T47D (cell line): ENCODE measurements at places on chromosomes 2 and 18.

DNA sequence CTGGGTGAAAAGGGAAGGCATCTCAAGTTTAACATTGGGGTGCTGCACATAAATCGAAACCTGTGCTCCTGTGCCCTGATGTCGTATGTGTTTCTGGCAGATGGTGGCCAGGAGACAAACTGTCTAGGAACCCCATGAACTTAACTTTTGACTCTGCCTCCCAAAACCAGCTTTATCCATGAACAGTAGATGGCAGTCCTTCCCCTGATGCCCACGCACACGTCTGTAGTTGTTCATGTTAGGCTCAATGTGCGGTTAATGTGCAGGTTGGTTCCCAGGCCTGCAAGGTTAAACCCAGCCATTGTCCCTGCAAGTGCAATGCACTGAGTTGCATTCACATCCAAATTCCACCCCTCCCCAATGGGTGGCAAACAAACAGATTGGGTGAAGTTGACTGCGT lies 44.1 kb upstream of the SIX3 start:
- DNase-seq: peak; percentile 39

GRCh38 chr2:74017223-74017622 lies 32.5 kb downstream of the TET3 start:
- DNase-seq: no peak

- no peak for DNase-seq
Observed at GRCh38 chr18:24055878-24056277, 41.3 kb downstream of the TTC39C start.

DNA sequence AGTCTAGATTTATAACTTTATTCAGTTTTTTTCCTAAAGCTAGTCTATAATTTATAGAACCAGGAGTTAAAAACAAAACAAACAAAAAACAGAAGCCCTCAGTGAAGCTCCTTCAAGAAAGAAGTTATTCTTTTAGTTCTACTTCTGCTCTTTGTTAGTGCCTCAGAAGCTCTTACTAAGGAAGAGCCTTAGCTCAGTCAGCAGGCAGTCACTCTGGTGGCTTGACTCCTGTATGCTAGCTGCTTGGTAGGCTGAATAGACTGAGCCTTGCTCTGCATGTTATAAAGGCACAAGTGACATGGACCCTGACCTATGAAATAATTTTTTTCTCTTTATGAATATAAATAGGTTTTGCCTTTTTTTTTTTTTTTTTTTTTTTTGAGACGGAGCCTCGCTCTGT lies 24.8 kb downstream of the NCOA1 start:
- DNase-seq: no peak

- DNase-seq: no peak
Observed at GRCh38 chr2:101255501-101255900, 2.8 kb downstream of the CNOT11 start.

- peak; percentile 9 for DNase-seq
Observed at GRCh38 chr2:3738454-3738853, 35.1 kb downstream of the DCDC2C start.

- DNase-seq: no peak
Observed at GRCh38 chr2:30367232-30368070, 79.6 kb upstream of the LCLAT1 start.

DNA sequence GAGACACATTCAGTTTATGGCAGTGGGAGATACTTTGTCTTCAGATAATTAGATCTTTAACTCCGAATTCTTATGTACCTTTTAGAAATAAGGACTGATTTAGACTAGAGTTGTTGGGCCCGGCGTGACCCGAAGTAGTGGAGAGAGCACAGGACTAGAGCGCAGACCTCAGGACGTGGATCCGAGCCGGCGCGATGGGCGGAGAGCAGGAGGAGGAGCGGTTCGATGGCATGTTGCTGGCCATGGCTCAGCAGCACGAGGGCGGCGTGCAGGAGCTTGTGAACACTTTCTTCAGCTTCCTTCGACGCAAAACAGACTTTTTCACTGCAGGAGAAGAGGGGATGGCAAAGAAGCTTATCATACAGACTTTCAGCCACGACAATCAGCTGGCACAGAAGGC lies 54.5 kb downstream of the FMNL2 start:
- no peak for DNase-seq

DNA sequence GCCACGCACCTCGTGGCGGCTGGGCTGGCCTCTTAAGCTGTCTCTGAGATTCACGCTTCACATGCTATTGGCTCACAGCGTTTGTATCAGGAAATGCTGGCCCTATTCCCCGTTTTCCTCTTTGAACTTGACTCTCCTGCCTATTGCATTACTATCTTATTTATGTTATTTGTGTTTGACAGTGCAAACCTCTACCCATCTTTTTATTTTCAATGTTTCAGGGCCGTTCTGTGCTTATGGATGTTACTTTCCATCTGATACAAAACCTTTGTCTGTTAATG lies 149.9 kb upstream of the TWIST2 start:
- DNase-seq: no peak

DNA sequence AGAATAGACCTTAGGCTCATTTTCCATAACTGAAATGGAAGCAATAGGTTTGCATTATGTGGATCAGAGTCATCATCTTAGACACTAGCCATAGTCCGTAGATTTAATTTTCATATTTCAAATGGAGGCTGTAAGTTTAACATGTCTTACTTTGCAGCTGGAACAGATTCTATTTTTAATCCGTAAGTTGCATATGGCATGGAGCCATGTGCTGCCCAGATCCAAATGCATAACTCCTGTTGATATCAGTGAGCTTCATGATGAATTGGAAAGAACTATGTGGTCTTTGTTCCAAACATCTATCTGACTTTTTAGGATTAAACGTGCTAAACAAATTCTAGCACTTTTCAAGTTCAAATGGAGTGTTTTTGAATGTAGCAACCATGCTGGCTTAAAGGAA lies 43.4 kb downstream of the MEIS1 start:
- DNase-seq: no peak

DNA sequence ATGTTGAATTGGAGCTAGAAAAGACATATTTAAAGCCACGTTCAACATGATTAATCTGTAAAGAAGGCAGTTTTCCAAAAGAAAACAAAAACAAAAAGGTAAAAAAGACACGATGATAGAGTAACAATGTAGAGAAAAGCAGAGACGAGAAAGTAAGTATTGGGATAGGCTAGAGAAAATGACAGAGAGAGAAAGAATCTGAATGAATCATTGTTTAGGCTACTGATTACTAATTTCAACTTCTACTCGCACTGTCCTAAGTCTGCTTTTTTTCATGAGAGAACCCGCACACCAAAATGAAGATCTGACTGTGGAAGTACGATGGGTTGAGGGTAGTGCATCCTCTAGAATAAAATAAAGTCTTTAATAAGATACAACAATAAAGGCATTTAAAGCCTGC lies 1599.2 kb upstream of the TMEFF2 start:
- DNase-seq: no peak

- DNase-seq: no peak
Observed at GRCh38 chr2:225573603-225574002, 174.1 kb downstream of the NYAP2 start.

DNA sequence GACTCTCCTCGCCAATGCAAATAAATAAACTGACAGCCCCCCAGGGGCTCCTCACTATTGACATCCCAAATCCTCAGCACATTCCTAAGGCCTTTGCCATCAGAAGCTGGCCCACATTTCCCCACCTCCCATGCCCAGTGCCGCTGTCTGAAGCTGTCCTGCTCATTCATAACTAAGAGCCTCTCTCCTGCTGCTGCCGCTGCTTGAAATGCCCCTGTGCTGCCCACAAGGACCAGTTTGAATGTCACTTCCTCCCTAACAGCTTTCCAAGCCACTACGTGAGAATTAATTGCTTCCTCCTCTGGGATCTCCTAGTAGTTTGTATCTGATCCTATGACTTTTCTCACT lies 151.6 kb upstream of the CAPN13 start:
- no peak for DNase-seq

- DNase-seq: no peak
Observed at GRCh38 chr2:36404318-36404717, 48.7 kb downstream of the CRIM1 start.

DNA sequence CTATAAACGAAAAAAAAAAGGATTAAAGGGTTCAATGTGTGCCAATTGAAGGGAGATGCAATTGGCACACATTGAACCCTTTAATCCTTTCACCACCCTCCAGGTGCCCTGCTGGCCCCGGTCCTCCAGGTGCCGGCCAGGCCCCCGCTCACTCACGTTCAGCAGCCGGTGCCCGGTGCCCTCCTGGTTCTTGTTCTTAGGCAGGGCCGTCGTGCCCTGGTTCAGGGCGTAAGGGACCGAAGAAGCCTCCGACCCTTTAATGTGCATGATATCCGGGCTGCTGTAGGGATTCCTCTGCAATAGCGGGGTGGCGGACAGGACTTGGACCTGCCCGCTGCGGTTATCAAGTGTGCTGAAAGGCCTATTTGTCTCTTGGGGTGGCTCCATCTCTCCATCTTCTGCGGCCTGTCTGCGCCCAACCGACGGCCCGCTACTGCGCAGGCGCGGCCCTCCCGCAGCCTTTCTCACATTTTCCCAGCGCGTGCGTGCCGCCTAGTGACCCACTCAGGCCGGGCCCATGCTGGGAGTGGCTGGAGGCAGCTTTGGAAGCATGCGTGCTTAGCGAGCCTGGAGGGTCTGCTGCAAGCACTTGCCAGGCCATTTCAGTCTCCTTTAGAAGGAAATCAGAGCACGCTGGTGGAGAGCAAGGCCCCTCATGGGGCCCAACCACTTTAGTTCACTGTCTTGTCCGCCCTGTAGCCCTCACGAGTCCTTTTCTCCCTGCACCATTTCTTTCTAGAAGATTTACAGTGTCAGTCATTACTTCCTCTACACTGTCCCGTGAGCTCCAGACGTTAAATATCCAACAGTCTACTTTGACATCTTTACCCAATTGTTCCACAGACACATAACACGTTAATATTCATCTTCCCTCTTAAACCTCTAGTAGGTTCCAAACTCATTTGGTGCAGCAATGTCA lies 24.3 kb downstream of the TMEM237 start:
- no peak for DNase-seq

- DNase-seq: no peak
Observed at GRCh38 chr18:65288908-65289307, 461.9 kb upstream of the CDH7 start.

- DNase-seq: no peak
Observed at GRCh38 chr2:157052685-157053224, 204.8 kb upstream of the GALNT5 start.

DNA sequence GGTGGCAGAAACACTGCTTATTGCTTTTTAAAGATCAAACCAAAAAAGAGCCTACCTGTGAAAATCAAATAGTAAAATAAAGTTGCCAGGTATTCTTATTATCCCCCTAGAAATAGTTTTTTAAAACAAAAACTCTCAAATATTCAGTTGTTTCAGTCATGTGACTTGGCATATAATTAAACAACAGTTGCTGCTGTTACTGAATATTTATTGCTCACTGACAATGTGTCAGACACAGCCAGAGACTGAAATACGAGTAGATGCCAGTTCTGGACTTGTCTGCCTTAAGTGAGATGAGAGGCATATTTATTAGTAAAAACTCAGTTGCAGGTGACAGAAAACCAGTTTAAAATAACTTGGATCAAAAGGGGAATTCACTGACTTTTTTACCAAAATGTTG lies 106.0 kb upstream of the RAB12 start:
- DNase-seq: no peak

DNA sequence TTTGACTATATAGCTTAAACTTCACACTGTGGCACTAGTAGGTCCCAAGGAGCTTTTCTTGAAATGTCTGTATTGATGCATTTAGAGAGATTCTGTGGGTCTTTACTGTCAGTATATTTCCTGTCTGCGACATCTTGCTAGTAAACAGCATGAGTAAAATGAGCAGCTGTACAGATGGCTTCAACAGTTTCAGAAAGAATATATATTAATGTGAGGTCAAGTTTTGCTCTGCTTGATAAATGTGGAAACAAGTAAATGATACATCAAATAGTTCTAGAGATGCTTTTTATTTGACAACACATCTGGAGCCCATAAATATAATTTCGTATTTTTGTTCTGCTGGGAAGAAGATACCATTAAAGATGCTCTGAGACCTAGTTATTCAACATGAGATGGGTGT lies 310.9 kb upstream of the COL3A1 start:
- no peak for DNase-seq

GRCh38 chr2:121640380-121641316 lies 8.6 kb downstream of the CLASP1 start:
- no peak for DNase-seq

DNA sequence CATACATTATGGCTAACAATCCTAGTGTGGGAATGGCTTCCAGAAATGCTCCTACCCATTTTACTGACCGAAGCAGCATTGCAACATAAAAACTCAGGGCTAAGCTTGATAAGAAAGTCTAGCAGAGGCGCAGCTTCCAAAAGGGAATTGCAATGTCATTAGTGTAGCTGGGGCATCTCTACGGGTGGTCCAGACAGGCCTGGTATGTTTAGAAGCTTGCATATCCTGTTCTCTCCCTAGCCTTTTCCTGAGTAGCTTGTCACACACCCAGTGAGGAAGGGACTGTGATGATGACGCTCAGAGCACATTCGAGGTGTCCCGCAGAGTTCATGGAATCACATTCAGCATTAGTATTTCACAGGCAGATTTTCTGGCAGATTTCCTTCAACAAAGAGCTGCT lies 38.0 kb upstream of the COL5A2 start:
- no peak for DNase-seq

GRCh38 chr2:223090039-223090438 lies 38.0 kb downstream of the KCNE4 start:
- DNase-seq: no peak

GRCh38 chr2:126795656-126796055 lies 103.0 kb upstream of the TEX51 start:
- no peak for DNase-seq

DNA sequence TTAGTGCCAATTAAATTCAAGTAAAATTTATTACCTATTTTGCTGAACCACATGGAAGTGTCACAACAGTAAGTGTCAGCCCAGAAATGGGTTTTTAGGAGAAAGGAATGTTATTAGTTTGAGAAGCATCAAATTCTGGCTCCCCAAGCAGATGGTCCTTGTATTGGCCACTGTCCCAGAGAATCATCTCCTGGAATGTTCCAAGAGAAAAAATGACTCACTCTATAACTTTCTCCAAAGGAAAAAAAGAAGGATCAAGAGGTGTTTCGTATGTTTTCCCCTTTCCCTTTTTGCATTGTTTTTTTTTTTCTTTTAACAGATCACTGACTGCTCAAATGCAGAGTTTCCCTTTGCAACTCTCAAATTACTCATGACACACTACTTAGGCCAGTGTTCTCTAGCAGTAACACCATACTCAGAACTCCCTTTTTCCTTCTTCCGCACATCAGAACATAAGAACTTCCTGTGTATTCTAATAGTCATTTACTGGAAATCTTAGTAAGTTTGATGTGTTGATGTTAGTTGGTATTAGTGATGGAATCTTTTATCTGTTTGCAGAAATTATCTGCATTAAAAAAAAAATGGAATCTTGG lies 390.3 kb downstream of the GPD2 start:
- no peak for DNase-seq
